ENCODE measurements at places on chromosomes 5 and 9.

GRCh38 chr5:55973296-55973695 lies 21.5 kb downstream of the IL6ST start:
- DNase-seq = no peak

DNA sequence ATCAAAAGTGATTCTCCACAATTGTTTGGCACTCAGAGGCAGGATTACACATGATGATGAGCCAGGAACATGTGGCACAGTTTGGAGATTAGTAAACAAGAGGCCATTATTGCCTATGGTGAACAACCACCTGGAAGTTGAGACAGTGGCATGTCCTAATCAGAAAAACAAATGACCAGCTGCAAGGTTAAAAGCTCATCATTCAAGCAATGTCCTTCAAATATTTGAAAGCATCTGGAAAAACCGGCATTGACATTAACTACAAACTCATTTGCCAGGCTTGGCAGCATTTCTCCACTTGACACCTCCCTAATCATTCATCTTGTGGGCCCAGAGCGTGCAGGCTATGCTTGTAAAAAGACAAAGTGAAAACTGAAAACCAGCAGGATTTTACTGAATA lies 80.6 kb upstream of the MEGF10 start:
- no peak for DNase-seq

GRCh38 chr9:1443450-1443849 lies 393.3 kb downstream of the DMRT2 start:
- no peak for DNase-seq

GRCh38 chr5:39623291-39623865 lies 198.6 kb upstream of the DAB2 start:
- DNase-seq = no peak

- no peak for DNase-seq
Measured at GRCh38 chr5:23991406-23991805, 484.0 kb downstream of the PRDM9 start.

DNA sequence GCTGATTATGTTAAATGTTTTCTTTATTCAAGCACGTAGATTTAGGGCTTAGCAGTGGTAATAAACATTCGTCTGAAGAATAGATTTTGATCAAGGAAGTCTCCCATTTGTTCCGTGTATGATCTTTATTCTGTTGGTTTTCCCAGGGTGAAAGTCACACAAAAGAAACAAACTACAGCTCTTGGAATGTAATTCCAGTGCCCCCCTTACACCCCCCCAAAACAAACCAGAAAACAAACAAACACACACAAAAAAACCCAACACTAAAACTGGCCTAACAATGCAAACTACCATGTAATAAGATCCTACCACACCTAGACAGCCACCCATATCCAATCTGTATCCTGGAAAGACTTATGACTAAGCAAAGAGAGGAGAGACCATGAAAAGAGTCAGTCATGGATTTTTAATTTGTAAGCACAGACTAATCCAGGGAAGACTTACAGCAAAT lies 196.2 kb upstream of the ELL2 start:
- no peak for DNase-seq

- DNase-seq = no peak
Measured at GRCh38 chr9:117205806-117206205, 209.1 kb downstream of the ASTN2 start.

DNA sequence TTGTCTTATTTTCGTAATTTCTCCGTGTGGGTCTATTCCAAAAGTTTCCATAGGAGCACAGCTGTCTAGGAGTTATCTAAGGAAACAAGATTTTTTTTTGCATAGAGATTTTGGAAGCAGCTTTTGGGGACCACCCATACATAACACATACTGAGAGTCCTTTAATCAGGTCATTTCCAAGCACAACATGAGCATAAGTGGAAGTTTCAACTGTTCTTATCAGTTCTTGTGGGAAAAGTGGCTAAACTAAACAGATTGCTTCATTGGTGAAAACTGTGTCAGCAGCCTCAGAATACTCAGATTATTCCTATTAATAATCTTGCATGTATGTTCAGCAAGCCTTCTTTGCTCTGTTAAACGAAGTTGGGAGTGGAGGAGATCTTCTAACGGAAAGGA lies 153.6 kb upstream of the TYRP1 start:
- no peak for DNase-seq

DNA sequence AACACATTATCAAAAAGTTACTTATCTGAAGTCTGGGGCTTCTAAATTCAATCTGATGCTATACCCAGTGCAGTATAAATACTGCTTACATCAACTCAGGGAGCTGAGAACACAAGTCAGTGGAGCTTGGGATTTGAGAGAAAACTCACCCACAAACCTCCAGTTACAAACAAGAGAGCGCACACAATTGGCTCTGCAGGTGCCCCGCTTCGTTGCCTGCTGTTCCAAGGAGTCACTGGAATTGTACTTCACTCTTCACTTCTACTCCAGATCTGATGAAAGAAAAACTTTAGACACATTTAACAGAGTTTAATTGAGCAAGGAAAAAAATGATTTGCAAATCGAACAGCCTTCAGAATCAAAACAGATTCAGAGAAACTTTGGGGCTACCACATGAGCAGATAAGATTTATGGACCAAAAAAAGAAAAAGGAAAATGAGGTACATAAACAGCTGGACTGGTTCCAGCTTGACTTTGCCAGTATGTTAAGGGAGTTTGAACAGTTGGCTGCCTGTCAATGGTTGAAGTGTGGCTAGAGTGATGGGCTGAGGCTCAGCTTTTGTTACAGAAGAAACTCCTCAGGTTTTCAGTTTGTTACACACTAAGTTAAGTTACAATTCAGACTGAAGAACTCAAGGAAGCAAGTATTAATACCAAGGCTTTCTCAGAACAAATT lies 156.6 kb downstream of the AOPEP start:
- no peak for DNase-seq

- no peak for DNase-seq
Measured at GRCh38 chr5:173155912-173156311, 11.6 kb downstream of the BNIP1 start.

DNA sequence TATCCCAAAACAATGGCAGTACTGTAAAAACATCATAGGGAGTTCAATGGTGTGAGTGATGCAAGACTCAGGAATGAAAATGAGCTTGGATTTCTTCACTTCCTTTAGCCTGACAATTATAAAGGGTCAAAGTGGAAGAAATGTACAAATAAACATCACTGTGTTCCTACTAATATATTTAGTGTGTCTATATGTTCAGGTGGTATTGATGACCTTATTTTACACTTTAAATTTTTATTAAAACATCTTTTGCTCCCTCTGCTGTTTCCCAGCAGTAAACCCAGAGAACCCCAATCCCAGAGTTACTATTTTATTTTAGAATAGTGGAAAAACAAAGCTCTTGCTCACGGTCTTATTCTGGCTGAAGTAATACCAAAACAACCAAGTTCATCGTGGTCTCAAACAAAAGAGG lies 2.0 kb downstream of the LOX start:
- DNase-seq = no peak

DNA sequence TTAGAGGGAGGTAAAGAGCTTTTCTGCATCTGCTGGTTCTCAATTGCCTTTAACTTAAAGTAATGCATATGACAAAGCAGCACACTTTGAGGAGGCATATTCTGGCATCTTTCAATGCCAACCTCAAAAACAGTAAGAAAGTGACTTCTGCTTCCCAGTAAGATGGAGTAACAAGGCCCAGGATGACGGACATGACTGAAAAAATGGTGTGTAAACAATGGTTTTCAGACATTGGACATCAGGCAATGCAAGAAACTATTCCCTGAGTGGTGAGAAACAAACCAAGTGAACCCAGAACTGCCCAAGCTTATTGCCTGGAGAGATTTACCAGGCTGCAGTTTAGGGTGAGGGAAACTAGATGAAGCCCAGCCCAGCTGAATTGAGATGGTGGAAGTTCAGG lies 39.8 kb upstream of the TTC39B start:
- no peak for DNase-seq

- DNase-seq = no peak
Measured at GRCh38 chr9:127049581-127049980, 72.9 kb downstream of the ANGPTL2 start.

- no peak for DNase-seq
Measured at GRCh38 chr9:114294664-114295063, 28.2 kb upstream of the ORM1 start.

DNA sequence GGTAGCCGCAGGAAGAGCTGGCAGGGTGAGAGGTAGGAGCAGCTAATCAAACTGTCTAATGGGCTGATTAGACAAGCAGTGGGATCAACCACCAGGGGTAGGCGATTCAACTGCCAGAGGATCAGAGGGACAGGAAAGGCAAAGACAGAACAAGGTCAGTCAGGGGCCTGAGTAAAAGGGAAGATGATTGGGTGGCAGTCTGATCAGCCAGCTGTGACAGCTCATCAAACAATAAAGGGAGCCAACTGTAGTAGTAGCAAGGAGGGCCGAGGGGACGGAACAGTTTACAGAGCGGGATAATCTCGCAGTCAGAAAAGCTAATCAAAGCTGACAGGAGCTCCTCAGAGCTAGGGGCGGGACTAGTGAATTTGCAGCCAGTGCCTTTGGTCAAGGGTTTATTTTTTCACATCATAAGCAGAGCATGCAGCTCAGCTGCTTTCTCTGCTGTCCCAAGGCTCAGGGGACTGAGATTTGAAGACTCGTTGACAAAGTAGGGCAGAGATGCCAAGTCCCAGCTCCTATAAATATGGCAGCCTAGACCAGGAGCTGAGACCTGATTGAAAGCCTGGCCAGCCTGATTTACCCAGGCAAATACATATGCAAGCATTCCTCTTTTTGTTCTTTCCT lies 418.2 kb downstream of the GABRG2 start:
- DNase-seq = no peak

DNA sequence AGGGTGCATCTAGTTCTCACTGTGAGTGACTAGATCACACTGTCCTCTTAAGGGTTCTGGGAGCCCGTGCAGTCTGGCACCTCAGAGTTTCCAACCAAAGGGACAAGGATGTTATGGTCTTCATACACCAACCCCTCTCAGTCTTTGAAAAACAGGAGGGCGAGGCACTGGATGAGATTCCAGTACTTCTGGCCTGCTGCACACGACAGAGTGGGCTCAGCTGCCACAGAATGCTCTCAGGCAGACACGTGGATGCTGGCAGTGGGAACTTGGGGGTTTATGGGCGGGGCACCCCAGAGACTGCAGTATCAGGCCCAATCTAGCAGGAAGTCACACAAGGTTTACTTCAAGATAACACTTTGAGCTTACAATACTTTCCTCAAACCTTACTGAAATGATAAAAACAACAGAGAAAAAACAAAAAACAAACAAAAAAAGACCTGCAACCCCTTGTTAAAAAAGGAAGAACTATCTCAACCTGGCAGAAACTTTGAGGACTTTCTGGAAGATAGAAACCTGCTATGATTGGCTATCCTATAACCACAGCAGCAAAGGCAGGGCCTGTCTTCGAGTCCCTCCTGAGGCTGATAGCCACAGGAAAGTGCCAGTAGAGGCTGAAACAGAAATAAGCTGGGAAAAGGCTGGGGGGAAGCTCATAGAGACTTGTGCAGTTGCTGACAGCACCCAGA lies 28.3 kb upstream of the TGFBR1 start:
- DNase-seq = no peak

DNA sequence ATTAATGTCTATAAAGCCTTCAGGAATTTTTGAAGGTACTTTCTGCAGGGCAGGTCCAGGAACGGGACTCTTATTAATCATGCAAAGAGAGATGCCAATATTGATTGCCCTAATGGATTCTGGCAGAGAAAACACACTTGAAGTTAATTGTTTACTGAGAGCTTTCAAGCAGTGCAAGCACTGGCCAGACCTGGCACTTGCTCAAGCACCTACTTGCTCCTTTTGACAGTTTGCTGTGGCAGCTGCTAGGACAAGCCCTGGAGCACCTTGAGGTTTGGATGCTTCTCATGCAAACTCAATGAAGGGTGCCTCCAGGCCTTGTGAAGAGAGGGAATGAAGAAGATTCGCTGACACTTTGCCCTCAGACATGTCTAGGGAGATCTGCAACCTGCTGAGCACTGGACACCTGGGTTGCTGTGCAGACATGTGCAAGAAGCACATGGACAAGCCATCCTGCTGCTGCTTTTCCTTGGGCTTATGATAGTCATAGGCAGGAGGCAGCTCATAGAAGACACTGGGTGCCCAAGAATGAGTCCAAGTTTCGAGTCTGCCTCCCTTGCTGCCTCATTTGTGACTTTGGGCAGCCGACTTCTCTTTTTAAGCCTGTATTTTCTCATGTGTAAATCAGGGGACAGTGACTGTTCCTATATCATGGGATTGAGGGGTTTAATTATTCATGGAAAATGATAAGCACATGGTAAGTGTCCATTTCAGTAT lies 88.8 kb upstream of the EQTN start:
- no peak for DNase-seq

- no peak for DNase-seq
Measured at GRCh38 chr5:61906820-61907219, 399.2 kb upstream of the KIF2A start.

- no peak for DNase-seq
Measured at GRCh38 chr9:27383524-27383923, 86.6 kb upstream of the EQTN start.

DNA sequence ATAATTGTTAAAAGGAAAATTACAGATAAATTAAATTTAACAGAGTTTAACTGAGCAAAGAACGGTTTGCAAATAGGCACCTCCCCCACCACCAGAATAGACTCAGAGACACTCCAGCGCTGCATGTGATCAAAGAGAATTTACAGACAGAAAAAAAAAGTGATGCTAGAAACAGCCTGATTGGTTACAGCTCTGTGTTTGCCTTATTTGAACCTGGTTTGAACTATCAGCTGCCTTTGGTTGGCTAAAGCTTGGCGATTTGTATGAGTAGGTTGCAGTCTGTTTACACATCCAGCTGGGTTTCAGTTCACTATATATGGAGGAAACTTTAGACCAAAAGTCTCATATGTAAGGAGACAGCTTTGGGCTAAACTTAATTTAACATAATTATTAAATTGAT lies 249.1 kb downstream of the ENC1 start:
- DNase-seq = no peak

GRCh38 chr9:122213589-122214413 lies 15.0 kb downstream of the LHX6 start:
- DNase-seq = peak; percentile 4

- DNase-seq = no peak
Measured at GRCh38 chr9:134325096-134325812, 1.0 kb upstream of the RXRA start.

DNA sequence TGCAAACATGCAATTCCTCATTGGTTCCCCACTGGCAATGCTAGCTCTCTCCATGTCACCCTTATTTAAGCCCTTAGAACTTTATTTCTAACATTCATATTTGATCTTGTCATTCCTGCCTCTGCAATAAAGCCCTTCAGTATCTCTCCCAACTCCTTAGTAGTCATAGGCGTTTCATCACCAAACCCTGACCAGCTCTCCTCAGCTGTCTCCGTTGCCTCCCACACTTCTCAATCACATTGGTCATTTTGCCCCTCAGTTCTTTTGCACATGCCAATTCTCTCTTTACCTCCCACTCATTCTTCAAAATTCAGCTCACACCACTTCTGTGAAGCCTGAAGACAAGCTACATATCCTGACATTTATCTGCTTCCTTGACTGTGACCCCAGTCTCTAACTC lies 2.8 kb upstream of the RUSC2 start:
- DNase-seq = no peak

- DNase-seq = no peak
Measured at GRCh38 chr5:170316937-170317336, 19.4 kb upstream of the LCP2 start.

- no peak for DNase-seq
Measured at GRCh38 chr9:101689039-101689438, 49.4 kb downstream of the GRIN3A start.
